Upper lobe of right lung (tissue), 1 donor: ENCODE measurements at places on chromosomes 16 and 17. TPM values are rescaled to one million over a fixed set of nuclear protein-coding genes. Genes with fewer than 3 reads are reported as not detected.
A peak's percentile ranks its signal among the peaks of the same experiment; 100 is the strongest.

DNA sequence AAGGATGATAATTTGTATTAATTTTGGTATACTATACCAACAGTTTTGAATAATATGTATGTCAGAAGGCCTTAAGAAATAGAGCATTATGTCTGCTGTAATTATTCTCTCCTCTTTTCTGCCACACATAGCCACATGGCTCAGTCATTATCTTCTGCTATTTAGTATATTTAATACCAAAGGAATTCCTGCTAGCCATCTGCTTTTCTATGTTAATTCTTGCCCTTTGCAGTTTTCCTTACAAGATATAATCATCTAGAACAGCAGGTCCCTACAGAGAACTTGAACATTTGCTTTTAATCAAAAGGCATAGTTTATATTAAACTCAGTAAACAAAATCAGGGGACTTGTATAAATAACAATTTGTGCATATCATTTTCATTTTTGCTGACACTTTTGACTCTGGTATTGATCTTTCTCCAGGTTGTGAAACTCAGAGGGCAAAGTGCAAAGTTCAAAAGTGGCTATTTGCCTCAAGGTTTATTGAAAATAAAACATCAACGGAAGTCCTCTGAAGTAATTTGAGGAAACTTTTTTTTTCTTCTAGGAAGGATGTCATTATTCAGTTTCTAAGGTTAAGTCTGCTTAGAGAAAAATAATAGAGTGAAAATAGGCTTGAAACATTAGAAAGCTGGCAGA, 702.0 kb downstream of the KCNJ2 start:
- no peak overlapping the region for H3K27ac ChIP-seq
- no peak for DNase-seq
- no peaks in the 10 kb centered on the region for H3K4me1 ChIP-seq
- H3K36me3 ChIP-seq: no peaks in the 10 kb centered on the region

DNA sequence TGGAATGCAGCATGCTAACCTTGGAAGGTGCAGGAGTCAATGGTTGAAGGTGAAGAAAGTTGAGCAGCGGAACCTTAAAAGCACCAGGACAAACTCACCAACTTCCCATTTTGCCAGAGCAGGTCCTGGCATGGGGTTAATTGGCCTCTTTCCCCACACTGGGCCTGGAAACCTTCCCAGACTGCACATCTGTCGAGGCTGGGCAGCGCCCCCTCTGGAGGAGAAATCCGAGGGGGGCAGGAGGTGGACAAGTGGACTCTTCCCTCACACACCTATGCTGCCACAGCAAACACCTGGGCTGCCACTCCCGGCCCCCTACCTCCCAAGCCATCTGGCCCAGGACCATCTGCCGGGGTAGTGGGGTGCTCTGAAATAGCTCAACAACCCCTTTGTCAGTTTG, 232.4 kb downstream of the CBLN1 start:
- DNase-seq: no peak
- no peak overlapping the region for H3K4me3 ChIP-seq
- no peaks in the 10 kb centered on the region for H3K27me3 ChIP-seq
- no peaks in the 10 kb centered on the region for H3K4me1 ChIP-seq
- no peak overlapping the region for H3K27ac ChIP-seq

- H3K4me3 ChIP-seq: no peak overlapping the region
- peaks cover 17% of the 10 kb centered on the region for H3K4me1 ChIP-seq
- H3K27me3 ChIP-seq: no peaks in the 10 kb centered on the region
- H3K27ac ChIP-seq: no peak overlapping the region
These were observed 2.3 kb upstream of the NUDT16L1 start for GRCh38 chr16:4690946-4691665.

DNA sequence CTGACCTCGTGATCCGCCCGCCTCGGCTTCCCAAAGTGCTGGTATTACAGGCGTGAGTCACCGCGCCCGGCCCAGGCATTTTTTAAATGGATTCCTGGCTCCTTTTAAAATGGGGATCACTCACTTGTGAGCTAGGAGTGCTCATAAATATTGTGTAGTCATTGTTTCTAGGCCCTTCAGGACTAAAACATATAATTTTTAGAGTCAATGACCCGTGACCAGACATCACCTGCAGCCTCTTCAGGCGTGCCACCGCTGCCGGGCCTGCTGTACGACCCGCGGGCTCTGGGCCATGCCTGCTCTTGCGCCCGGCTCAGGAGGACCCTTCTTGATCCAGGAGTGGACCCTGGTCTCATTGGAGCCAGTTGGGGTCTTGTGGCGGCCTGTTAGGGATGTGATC, 30.8 kb downstream of the EFCAB5 start:
- no peak overlapping the region for H3K27ac ChIP-seq
- DNase-seq: no peak
- H3K4me1 ChIP-seq: no peaks in the 10 kb centered on the region

DNA sequence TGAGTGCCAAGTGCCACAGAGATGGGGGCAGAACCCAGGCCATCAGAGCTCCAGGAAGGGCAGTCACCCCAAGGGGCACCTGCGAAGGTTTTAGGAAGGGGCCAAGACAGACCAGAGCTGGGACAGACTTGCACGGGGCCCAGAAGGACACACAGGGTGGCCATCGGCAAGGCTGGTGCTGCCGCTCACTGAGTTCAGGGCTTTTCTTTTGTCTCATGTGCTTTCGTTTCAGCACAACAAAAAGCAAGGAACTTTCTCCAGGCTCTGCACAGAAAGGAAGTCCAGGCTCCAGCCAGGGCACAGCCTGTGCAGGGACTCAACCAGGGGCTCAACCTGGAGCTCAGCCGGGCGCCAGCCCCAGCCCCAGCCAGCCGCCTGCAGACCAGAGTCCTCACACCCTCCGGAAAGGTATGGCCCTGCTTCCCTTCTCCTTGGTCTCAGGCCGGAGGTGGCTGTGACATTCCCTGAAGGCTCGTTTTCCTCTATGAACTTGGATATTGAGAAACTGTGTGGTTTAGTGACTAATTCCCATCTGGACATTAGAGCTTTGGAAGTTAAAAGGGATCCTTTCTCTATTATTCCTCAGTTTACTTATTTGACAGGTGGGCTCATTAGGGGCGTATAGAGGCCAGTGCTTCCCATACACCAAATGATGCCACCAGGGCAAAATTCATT, 37.9 kb downstream of the ELAC2 start:
- no peaks in the 10 kb centered on the region for H3K4me1 ChIP-seq
- no peak overlapping the region for H3K27ac ChIP-seq
- no peaks in the 10 kb centered on the region for H3K27me3 ChIP-seq
- DNase-seq: no peak
- no peaks in the 10 kb centered on the region for H3K36me3 ChIP-seq

TANGO6 gene
- total RNA-seq: 19.1 TPM

KRT32 gene
- total RNA-seq: not detected

ZNF205 gene
- total RNA-seq: 11.7 TPM

- DNase-seq: no peak
- no peaks in the 10 kb centered on the region for H3K36me3 ChIP-seq
- no peak overlapping the region for H3K27ac ChIP-seq
These were observed 220.1 kb downstream of the CCDC182 start for GRCh38 chr17:57524839-57525568.

DNA sequence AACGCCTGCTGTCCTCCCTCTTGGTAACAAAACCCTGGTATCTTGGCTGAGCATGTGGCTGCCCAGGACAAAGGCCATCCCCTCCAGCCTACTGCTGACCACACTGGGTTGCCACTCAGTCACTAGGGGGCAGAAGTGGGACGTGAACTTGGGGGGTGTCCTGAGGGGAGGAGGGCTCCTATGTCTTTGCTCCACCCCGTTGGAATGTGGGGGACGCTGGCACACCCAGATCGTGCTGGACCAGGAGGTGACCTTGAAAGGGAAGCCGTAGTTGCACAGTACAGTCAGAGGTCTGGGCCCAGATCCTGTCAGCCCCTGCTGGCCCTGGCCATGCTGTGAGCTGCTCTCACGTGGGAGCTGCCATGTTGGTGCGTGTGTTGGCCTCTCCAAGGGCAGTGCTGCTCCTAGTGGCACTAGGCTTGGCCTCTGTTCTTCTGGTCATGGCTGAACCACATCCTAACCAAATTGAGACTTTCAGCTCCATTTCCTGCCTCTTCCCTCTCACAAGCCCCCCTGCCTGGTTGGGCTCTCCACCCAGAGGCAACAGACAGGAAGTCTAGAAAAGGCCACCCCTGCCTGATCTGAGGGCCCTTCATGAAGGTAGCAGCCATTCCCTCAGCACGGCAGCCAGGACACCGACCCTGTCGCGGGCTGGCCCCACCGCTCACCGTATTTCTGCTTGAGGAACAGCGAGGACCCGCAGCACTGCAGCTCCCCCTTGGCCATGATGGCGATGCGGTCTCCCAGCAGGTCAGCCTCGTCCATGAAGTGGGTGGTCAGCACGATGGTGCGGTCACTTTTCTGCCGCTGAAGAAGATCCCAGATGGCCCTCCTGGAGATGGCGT, 29.0 kb upstream of the RNPS1 start:
- no peak overlapping the region for H3K27ac ChIP-seq
- no peaks in the 10 kb centered on the region for H3K27me3 ChIP-seq
- peaks cover 48% of the 10 kb centered on the region for H3K36me3 ChIP-seq
- DNase-seq: peak; percentile 68
- no peak overlapping the region for H3K4me3 ChIP-seq

- H3K27ac ChIP-seq: peak overlapping the region; percentile 39
- no peaks in the 10 kb centered on the region for H3K36me3 ChIP-seq
- no peak overlapping the region for H3K4me3 ChIP-seq
- H3K4me1 ChIP-seq: peaks cover 12% of the 10 kb centered on the region
- no peaks in the 10 kb centered on the region for H3K27me3 ChIP-seq
These were observed 9.3 kb upstream of the ABCC12 start for GRCh38 chr16:48164907-48165715.

KRT39 gene
- total RNA-seq: 0.35 TPM

GRCh38 chr17:79685121-79685520, 45.6 kb upstream of the ENPP7 start:
- H3K36me3 ChIP-seq: no peaks in the 10 kb centered on the region
- no peak overlapping the region for H3K27ac ChIP-seq
- peaks cover 20% of the 10 kb centered on the region for H3K27me3 ChIP-seq
- DNase-seq: no peak
- H3K4me3 ChIP-seq: no peak overlapping the region
- no peaks in the 10 kb centered on the region for H3K4me1 ChIP-seq

CAPNS2 gene
- 0.67 TPM for total RNA-seq

DNA sequence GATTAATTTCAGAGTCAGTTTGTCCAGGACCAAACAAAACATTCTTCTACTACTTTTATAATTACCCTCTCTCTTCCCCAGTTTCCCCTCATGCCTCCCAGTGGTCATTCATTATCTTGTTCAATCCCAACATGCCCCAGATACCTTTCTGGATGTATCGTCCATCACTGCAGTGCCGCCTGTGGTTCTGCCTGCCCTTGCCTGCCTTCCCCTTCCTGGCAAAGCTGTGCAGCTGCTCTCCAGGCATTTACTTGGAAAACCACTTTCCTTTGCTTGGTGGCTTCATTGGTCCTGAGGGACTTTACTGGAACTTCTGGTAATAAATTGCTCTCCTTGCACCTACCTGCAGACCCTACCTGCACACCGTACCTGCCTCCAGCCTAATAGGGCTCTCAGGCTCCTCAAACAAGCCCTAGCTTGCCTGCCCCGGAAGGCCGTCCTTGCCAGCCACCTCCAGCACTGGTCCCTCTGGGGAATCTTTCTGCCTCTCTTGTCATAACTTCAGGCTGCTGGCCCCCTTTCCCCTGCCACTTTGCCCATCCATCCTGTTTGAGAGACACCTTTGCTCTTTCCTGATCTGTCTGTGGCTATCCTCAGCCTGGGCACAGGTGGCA, 19.5 kb upstream of the MSI2 start:
- no peak for DNase-seq
- H3K36me3 ChIP-seq: no peaks in the 10 kb centered on the region
- H3K27ac ChIP-seq: no peak overlapping the region
- peaks cover 5% of the 10 kb centered on the region for H3K27me3 ChIP-seq
- no peak overlapping the region for H3K4me3 ChIP-seq

- no peaks in the 10 kb centered on the region for H3K27me3 ChIP-seq
- peaks cover 50% of the 10 kb centered on the region for H3K4me1 ChIP-seq
- H3K4me3 ChIP-seq: no peak overlapping the region
- H3K27ac ChIP-seq: peak overlapping the region; percentile 60
These were observed 3.2 kb downstream of the PAM16 start for GRCh38 chr16:4347765-4348509.

DNA sequence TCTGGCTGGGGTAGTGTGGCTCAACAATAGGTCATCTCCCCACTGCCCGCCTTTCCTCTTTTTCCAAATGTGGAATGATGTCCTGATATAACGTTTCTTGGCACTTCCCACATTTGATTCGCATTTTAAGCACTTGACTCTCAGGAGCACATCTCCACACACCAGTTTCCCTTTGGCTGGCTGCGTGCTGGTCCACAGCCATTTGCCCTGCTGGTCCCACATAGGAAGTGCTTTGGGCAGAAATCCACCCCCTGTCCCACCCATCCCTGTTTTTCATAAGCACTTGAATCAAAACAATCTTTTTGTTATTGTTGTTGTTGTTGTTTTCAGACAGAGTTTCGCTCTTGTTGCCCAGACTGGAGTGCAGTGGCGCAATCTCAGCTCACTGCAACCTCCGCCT, 24.0 kb upstream of the TNFRSF13B start:
- no peaks in the 10 kb centered on the region for H3K27me3 ChIP-seq
- DNase-seq: no peak
- no peaks in the 10 kb centered on the region for H3K4me1 ChIP-seq
- no peak overlapping the region for H3K27ac ChIP-seq
- no peaks in the 10 kb centered on the region for H3K36me3 ChIP-seq

MMD gene
- total RNA-seq: 16.0 TPM

DNA sequence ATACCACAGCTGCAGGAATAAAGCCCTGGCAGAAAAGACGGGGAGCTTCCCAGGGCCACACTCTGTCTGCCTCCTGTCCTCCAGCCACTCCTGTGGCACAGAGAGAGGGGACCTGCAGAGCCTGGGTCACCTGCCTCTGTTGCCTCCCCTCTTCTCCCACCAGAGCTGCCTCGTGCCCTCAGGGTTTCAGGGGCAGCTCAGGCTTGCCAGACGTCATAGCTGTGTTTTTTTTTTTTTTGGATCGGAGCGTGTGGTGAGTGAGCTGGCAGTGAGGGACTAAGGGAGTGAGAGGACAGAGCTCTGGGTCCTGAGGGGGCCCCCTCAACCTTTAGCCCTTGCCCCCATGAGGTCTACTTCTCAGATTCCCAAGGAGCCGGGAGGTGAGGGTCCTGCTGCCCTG, 2.1 kb downstream of the PIK3R6 start:
- no peak overlapping the region for H3K27ac ChIP-seq
- H3K36me3 ChIP-seq: no peaks in the 10 kb centered on the region
- H3K27me3 ChIP-seq: peaks cover 6% of the 10 kb centered on the region
- no peaks in the 10 kb centered on the region for H3K4me1 ChIP-seq
- no peak for DNase-seq

RCVRN gene
- total RNA-seq: 0.17 TPM
